Cortex of kidney (tissue), 1 donor: ENCODE measurements at places on chromosomes 11 and 22.

DNA sequence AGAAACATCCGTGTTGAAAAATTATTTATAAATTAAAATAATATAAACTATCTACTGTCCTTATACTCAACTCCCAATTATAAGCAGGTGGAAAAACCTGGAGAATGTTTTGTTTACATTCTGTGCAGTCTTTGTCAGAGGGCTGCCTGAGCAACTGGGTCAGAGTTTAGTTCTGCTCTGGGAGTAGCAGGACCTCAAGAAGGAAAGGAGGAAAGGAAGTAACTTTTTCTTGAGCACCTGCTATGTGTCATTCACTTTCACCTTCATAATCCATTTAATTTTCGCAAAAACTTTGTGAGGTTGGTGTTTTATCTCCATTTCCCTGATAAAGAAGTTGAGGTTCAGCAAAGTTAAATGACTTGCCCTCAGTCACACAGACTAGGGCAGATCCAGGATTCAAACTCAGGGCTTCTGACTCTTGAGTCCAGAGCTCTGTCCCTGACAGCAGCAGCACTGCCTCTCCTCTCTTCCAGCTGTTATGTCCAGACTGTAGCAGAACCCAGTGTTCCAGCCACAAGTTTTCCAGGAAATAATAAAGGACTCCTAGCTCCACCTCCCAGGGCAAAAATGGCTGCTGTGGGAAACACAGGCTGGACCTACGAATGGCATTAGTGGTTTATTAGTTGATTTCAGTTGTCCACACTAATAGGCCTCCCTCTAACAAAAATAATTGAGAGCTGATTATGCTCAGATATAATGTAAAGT is 6.4 kb downstream of the CD3E start:
- DNase-seq, result no peak

GRCh38 chr22:43272869-43273318 is 70.3 kb downstream of the SCUBE1 start:
- no peak for DNase-seq

GRCh38 chr11:35336726-35337125 is 82.6 kb downstream of the SLC1A2 start:
- no peak for DNase-seq

DNA sequence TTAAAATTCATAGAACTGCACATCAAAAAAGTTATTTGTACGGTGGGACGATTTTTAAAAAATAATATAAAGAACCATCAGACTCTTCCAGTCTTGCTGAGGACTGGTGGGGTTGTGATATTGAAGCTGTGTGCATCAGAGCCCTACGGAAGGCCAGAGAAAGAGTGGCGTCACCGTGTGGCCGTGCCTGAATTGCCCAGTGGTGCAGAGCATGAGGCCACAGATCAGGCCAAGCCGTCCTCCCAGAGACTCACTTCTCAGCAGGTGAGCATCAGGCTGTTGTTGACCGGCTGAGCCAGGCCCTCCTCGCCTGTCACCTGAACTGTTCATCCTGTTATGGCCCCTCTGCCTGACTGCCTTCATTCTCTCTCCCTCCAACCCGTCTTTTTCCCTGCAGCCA is 1013.9 kb downstream of the TBC1D22A start:
- DNase-seq, result no peak

DNA sequence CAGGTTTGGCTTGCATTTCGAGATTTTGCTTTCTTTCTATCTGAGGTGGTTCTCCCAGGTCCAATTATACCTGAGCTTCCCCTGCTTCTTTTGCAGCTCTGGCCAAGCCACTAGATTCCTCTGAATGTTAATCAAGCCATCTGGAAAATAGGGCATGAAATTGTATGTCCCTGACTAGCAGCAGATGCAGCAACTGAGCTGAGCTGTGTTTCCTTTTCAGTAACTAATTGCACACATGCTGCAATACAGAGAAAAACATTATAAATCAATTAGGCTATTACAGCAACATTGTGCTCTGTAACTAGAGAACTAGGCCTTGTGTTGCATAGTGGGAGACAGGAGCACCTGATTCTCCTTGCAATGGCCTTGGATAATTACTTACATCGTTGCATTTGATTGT is 408.3 kb downstream of the ETS1 start:
- DNase-seq, result no peak

DNA sequence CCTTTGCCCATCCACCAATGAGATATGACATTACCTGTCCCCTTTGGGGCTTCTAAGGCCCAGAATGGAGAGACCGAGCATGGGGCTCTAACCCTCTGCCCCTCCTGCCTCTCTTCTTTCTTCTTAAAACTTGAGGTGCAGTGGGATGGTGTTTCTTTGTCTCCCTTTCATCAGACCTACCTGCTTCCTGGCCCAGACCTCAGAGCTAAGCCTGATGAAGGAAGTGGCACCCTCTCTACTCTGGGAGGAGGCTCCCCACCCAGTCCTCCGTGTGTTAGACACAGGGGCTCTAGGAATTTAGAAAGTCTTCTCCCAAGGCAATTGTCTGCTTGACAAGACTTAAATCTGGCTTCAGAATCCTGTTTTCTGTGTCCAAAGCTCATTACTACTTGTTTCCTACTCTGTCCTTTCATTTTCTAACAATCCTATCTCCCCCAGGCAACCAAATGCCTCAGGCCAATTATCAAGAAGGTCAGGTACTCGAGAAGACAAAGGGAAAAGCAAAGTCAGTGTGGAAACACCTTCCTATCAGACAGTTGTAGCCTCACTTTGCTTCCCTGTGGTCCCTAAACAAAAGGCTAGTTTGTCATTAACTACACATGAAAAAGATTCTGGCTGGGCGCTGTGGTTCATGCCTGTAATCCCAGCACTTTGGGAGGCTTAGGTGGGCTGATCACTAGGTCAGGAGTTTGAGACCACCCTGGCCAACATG is 20.3 kb upstream of the PARVA start:
- DNase-seq, result no peak

DNA sequence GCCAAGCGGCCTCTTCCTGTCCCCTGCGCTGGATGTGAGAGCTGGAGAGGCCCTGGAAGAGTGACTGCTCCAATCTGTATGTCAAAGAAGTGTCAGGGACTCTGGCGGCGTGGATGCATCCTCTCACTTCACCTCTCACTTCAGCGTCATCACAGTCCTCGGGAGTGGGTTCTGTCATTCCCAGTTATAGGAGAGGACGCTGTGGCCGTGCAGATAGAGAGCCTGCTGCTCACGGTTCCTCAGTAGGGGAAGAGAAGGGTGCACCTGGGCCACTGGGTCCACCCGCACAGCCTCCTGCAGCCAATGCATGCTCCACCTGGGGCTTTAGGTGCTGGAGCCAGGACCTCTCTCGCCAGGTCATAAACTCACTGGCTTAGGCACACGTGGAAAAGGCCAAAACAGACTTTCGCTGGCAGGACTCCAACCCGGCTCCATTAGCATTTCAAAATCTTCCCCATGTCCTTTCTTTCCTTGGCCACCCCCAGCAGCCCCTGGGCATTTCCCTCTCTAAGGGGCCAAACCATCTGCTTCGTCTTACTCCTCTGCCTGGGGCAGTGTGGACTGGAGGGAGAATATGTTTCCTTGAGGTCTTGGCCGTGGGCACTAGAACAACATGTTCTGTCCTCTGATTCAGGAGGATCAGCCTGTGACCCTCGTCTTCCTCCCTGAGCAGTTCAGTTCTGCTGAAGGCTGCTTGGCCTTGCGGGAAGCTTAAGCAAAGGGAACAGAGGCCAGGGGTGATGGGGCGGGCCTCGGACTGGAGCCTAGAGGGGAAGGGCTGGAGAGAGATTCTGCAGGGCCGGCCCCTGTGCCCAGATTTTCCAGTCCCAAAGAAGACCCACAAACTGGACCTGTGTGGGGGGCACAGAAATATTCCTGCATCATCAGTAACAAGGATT is 57.8 kb downstream of the ST14 start:
- DNase-seq, result no peak

- DNase-seq, result no peak
Measured at GRCh38 chr11:126156814-126157213, 54.6 kb downstream of the RPUSD4 start.

DNA sequence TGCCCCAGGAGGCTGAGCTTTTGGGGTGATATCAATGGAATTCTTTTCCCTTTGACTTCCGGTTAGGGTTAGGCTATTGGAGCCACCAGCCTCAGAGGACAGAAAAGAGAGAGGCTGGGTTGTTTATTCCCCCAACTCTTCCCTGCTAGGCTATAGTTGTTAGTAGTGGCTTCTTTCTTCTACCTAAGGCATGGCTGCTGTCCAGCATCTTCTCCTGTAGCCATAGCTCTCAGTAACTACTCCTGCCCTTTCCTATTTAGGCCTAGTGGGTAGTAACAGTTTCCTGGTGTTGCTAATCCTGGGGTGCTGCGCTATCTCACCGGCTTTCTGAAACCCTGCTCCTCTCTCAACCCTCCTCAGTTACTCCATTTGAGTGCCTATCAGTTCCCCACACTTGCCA is 184.9 kb downstream of the TENM4 start:
- DNase-seq, result no peak

- no peak for DNase-seq
Measured at GRCh38 chr11:91932151-91932821, 292.3 kb upstream of the FAT3 start.

GRCh38 chr11:61011950-61012736 is 40.7 kb downstream of the CD6 start:
- DNase-seq, result no peak

DNA sequence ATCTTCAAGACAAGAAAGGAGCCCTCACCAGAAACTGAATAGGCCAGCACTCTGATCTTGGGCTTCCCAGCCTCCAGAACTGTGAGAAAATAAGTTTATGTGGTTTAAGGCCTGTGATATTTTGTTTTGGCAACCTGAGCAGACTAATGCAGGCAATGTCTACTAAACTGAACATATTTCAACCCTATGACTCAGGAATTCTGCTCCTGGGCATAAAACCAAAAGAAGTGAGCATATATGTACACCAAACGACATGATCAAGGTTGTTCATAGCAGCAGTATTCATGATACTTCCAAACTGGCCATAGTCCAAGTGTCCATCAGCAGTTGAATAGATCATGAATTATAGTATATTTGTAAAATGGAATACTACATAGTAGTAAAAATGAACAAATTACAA is 29.0 kb downstream of the CSNK2A3 start:
- no peak for DNase-seq

DNA sequence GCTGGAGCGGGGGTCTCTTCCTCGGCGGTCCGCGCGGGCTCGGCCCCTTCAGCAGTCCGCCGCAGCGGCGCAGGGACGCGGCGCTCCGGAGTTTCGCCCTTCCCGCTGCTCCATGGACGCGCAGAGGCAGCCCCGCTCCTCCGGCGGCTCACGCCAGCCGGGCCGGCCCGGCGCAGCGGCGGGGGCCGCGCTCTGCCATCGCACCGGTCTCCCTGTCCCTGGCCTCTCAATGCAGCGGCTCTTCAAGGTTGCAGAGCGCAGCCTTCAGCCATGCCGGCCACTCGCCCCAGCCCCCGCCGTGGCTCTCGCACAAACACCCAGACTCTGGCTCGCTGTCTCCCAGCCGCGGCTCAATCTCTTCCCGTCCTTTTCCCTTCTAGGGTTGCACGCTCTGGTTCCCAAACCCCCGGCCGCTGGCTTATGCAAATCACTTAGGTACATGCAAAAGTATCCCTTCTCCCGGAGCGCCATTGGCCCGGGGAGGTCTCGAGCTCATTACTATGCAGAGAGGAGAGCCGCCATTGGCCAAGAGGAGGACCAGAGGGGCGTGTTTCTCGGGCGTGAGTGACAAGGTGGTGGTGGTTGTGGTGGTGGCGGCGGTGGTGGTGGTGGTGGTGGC is at the start of gene LGR4:
Gene LGR4 (minus strand): TSS at position 393 of the 619 bp plus-strand sequence. CDS start 488 bp downstream, outside the sequence.
- DNase-seq, result peak; percentile 11

DNA sequence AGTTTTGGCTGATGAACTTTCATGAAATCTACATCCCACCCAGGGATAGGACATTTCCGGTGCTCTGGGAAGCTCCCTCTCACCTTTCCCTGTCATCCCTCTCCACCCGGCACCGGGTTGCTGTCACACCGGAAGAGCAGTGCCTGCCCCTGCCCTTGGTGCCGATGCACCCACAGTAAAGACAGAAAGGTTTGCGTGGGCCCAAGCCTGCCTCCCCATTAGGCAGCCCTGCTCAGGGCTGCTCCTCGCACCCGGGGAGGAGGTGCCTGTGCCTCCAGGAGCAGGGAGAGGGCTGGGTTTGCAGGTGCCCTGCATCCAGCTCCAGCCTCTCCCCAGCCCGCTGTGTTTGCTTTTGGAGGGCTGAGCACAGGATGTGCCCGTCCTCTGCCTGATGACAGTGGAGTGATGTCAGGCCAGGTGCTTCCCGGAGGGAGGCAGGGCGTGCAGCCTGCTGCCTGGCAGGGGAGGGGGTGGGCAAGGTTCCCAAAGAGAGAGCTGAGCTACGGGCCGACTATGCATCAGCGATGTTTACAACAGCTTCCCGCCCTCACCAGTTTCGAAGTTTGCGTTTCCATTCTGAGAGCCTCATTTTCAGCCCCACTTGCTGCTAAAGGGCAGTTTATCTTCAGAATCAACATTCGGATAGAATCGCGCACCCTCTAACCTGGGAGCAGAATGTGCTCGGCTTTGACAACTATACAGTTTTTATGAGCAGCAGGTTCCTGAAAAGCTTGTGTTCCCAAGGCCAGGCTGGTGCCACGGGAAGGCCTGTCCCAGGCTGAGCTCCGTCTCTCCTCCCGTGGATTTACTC is 83.2 kb upstream of the CLDN5 start:
- no peak for DNase-seq

- no peak for DNase-seq
Measured at GRCh38 chr11:79610678-79611077, 169.8 kb upstream of the TENM4 start.

GRCh38 chr22:38607680-38608079 is 37.7 kb upstream of the DMC1 start:
- DNase-seq, result no peak

GRCh38 chr11:122983438-122984185 is 2.0 kb upstream of the BSX start:
- DNase-seq, result no peak
